OCI-M1 (cell line): ENCODE measurements at places on chromosomes 12 and 14.

GRCh38 chr12:24152270-24152669, 202.8 kb upstream of the SOX5 start:
- DNase-seq, result no peak

DNA sequence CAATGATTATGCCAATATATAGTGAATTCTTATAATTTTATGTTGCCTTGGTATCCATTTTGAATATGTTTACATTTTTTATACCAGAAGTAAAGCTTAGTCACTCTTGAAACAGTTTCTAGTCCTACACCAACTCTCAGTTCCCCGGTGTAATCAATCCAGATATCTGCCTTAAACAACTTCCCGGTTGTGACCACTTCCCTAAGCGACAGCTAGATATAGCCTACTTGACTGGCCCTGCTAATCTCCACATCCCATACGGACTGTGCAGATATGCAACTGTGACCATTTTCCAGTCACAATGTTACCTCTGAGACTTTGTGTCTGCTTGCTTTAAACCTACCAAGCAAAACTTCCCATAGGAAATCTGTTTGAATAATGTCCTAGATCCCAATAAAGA, 1551.5 kb upstream of the SEL1L start:
- DNase-seq, result peak; percentile 90

GRCh38 chr14:95326987-95327386, 7.3 kb upstream of the CLMN start:
- DNase-seq, result no peak

DNA sequence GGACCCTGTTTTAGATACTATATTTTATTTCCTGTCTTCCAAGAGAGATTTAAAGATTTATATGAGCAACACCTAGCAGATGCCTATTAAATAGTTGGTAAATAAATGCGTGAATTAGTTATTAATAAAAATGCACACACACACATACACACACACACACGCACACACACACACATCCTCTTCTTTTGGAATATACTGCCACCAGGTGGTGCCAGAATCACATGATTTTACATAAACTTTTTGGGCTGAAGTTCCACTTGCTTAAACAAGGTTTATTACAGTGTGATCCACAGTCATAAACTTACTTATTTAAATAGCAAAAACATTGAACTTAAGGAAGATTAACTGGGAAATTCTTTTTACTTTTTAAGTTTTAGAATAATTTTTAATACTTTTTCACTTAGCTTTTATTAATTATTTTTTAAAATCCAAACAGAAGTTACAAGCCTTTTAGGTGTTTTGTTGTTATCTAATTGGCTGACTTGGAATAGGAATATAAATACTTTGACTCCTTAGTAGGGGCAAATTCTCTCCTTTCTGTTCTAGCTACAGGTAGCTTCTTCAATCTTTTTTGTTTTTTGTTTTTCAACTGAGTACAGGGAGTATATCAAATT, 17.5 kb downstream of the RAD51B start:
- DNase-seq, result peak; percentile 73

DNA sequence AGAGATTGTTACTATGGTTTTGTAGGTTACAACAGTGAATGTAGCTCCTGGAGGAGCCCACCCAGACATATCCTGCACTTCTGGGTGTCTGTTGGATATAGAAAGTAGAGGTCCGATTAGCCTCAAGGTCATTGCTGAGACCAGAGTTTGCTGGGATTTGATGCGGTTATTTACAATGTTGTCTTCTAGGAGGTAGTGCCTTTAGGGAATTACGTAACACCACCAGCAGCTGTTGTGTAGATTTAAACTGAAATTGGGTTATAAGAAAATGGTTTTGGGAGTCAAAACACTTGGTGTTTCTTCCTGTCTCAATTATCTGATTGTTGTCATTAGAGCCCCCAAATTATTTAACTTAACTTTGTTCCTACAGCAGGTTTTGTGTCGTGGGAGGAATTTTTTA, 225.3 kb upstream of the PELI2 start:
- no peak for DNase-seq

DNA sequence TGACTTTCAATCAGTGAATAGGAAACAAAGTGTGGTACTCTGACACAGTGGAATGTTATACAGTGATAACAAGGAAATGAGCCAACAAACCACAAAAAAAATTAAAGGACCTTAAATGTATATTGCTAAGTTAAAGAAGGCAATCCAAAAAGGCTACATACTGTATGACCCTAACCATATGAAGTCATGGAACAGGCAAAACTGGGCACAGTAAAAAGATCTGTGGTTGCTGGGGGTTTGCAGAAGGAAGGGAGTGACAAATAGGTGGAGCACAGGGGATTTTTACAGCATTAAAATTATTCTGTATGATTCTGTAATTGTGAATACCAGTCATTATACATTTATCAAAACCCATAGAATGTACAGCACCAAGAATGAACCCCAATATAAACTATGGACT, 112.6 kb downstream of the KCNC2 start:
- DNase-seq, result no peak

DNA sequence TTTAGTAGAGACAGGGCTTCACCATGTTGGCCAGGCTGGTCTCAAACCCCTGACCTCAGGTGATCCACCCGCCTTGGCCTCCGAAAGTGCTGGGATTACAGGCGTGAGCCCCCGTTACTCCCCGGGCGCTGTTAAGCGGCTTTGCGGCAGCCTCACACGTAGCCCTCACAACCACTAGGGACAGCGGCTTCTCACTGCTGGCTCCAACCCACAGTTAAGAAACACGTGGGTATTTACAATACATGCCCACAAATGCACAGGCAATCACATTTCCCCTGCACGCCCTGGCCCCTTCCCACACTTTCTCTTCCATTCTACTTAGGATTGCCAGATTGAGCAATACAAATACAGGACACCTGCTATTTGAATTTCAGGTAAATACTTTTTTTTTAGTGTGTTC, 37.0 kb upstream of the EIF5 start:
- no peak for DNase-seq

DNA sequence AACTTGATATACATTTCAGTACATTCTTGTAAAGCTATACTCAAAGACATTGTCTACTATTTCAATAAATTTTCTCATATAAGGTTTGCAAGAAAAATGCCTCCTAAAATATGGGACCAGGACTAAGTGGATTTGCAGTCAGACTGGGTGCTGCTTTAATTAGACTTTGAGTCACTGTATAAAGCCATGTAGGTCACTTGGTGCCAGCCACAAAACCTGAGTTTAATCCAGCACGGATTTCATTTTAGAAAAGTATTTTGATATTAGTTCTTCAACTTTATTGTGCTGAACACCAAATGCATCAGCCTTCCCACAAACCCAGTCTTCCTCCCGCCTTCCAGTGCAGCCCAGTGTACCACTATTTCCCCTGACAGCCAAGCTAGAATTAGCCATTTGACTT, 9.9 kb upstream of the NID2 start:
- no peak for DNase-seq

DNA sequence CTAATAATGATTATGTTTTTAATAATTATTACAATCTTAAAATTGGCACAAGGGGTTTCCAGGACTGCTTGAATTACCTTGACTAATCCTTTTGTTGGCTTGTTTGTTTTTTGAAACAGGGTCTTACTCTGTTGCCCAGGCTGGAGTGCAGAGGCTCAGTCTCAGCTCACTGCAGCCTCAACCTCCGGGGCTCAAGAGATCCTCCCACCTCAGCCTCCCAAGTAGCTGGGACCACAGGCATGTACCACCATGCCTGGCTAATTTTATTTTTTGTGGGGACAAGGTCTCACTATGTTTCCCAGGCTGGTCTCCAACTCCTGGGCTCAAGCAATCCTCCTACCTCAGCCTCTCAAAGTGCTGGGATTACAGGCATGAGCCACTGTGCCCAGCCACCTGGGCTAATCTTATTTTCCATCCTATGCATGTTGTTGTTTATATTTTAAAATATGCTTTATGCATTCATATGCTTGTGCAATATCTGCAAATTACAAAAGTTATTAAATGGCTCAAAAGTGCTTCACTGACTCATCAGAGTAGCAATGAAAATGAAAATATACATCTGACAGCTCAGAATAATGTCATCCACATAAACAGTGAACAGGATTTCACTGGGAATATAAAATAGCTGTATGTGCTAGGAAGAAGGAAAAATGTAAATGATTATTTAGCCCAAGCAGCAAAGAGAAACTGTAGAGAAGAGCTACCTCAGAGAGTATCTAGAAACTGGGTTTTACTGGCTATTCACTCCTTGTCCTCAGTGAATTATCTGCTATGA, 24.8 kb upstream of the PLEKHG6 start:
- DNase-seq, result no peak

GRCh38 chr12:69007101-69007854, 74.3 kb upstream of the CPM start:
- DNase-seq, result peak; percentile 39

DNA sequence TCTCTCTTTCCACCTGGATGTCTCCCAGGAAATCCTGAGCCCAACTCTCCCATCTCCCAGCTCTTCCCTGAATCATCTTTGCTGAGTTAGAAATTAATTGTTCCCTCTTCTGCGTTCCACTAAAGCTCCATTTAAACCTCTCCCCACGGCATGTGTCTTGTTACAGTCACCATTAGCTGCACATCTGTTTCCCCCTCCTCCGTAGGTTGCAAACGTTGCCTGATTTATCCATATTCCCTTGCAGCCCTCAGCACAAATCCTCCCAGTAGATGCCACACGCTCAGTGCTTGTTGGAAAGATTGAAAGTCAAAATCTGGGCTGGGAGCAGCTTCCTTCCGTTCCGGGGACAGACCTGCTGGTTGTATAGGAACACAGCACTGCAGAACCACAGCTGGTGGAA, 90.4 kb downstream of the SLC24A4 start:
- no peak for DNase-seq

DNA sequence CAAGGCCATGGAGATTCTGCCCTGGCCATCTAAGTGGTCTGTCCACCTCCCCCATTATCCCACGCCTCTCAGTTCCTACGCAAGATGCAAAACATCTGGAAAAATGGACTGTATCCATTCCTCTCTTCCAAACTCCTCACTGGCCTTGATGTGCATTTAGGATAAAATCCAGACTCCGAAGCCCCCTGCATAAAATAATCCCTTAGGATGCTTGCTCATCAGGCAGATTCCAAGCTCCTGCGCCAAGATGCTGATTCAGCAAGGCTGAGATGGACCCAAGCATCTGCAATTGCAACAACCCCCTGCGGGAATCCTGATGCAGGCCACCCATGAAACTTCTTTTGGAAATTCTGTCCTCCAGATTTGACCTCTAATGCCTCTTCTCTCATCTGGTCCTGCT, 81.6 kb downstream of the SPRING1 start:
- DNase-seq, result no peak

- peak; percentile 48 for DNase-seq
Observed at GRCh38 chr14:68473794-68474193, 319.1 kb downstream of the ZFP36L1 start.

DNA sequence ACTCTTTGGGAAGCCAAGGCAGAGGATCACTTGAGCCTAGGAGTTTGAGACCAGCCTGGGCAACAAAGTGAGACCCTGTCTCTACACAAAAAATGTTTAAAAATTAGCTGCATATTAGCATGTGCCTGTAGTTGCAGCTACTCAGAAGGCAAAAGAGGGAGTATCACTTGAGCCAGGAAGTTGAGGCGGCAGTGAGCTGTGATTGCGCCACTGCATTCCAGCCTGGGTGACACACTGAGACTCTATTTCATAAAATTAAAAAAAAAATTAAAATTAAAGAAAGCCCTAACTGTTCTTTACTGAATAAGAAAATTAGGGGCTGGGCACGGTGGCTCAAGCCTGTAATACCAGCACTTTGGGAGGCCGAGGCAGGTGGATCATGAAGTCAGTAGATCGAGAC, 27.0 kb downstream of the SENP1 start:
- DNase-seq, result no peak

DNA sequence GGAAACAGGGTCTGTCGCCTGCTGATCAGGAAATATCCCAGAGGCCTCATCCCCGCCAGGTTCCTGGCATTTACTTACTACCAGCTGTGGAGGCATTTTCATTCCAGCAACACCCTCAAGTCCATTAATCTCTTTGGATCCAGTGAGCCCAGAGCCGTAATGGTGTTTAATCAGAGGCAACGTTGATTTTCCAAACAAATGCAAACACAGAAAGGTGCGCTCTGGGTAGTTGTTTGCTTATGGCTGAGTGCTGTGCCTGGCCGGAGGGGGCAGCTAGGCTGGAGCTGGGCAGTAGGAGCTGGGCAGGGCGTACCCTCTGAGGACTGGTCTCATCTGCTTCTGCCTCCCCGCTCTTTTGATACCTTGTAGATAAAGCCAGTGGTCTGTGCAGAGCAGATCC, 110.6 kb downstream of the ADCK1 start:
- DNase-seq, result no peak
